PC-3 (cell line): ENCODE measurements at places on chromosomes 12 and 14. TPM values are rescaled to one million over a fixed set of nuclear protein-coding genes. Genes with fewer than 3 reads are reported as not detected.

- DNase-seq, result no peak
These were observed 47.8 kb downstream of the VRK1 start for GRCh38 chr14:96844857-96845570.

DNA sequence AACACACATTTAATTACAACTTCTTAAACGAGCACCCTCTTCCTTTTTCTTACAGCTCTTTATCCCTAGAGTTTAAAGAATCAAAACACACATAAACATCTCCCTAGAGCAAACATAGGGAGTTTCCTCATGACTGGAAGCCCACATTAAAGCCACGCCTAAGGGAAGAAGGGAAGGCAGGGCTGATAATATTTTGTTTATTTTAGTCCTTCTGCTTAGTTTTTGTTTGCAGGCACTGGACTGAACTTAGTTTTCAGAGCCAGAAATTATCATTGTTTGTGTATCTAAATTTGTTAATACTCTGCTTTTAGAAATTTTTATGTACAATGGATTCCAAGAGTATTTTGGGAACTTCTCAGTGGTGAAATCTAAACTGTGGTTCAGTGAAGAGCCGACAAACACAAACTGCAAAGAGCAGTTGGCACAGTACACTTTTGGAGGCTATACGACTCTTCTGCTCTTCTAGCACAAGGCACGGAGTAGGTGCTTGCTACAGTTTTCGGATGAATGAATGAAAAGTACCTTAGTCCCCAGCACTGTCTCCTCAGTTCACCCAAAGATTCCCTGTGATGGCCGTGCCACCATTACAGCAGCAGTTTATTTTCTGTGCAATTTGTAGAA, 17.6 kb upstream of the AMIGO2 start:
- DNase-seq, result peak; percentile 80

DNA sequence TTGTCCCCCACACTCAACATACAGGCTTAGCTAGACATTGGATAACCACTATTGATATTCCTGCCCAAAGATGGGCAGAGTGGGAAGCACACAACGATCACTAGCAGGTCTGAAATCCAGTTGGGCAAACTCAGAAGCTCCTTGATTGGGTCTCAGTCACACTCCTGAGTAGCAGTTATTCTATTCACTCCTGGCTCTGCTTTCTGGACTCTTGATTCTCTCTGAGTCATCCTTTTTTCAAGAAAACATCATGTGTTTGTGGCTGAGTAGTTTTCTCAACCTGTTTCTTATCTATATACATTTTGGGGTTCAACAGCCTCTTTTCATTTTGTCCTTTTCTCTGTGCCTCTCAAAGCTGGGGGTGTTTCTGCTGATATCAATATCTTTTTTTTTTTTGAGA, 46.0 kb upstream of the MANSC4 start:
- no peak for DNase-seq

GRCh38 chr12:57518176-57518919, 2.0 kb downstream of the DDIT3 start:
- DNase-seq, result no peak

- no peak for DNase-seq
These were observed 127.1 kb downstream of the PRICKLE1 start for GRCh38 chr12:42462486-42462885.

GRCh38 chr12:12979731-12980259, 20.3 kb downstream of the HEBP1 start:
- peak; percentile 64 for DNase-seq

DNA sequence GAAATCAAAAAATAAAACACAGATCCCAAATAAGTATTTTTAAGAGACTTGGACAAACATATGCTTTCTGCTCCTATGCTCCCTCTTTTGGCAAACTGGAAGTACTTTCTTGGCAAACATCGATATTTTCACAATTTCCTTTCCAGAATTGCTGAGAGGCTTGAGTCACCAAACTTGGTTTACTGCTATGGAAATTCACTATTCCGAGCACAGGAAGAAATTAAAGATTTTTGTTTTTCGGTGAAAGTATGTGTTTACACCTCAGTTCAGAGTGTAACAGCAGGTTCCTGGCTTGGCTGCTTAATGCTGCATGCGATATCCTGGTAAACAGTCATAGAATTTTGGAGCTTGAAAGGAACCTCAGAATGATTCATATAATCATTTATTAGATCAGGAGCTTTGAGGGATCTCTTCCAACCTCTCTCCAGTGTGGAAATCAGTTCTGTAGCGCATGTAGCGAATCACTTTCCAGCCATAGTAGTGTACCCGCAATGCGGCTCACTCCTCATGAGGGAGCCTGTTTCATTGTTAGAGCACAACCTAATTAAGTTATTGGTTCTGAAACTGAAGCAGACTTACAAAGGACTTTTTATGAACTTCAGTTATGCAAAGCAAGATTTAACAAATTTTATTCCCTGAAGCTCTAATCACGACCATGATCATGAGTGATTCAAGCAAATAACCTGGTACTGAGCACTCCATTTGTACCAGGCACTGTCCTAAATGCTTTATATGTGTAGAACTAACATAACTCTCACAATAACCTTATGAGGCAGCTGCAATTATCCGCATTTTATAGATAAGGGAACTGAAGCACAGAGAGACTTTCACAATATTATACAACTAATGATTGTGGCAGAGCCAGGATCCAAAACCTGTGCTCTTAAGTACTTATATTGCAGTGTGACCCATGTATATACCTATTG, 56.4 kb upstream of the ATP2A2 start:
- DNase-seq, result peak; percentile 91

DNA sequence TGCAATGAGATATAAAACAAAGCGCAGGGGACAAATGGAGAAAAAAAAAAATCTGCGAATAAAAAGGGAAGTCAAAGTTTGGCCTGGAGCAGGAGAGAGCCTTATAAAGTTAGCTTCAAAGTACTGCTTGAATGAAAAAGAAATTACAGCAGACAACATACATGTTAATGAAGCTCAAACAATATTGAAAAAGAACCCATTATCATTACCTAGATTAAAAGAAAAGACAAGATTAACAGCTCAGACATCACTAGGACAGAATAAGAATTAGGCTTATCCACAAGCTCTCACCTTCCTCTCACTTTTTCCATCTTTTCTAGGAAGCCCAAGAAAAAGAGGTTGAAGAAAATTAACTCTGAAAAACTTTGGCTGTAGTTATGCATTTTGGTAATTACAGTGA, 503.5 kb downstream of the ETNK1 start:
- no peak for DNase-seq

- no peak for DNase-seq
These were observed 105.4 kb upstream of the NOS1 start for GRCh38 chr12:117466677-117467362.

DNA sequence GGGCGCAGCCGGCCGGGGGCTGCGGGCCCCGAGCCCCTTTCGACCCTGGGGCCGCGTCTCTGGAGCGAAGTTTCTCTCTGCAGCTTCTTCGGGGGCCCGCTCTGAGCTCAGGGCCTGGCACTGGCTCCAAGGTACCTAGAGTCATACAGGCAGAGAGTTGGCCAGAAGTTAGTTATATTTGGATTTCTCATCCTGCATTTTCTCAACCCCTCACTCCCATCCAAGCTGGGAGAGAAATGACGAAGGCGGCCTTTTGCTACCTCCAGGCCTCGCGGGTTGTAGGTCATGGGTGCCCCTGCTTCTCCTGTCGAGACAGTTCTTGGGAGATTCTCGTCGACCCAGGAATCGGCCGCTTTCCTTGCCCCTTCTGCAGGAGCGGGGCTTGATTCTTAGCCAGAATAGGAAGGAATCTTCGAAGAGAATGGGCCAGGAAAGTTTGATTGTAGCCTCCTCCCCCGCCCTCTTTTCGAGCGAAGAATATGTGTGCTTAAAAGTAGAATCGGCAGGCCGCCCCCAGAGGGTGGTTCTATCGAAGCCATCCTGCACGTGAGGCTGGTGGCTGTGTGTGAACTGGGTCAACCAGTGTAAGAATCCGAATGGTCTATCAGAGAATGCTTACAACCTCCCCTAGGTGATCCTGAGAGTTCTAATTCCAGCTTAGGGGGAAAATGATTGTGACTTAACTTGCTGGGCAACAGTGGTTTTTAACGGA, 785 bp downstream of the MLEC start:
- peak; percentile 37 for DNase-seq

- DNase-seq, result no peak
These were observed 90.8 kb downstream of the STAB2 start for GRCh38 chr12:103677905-103678304.

DNA sequence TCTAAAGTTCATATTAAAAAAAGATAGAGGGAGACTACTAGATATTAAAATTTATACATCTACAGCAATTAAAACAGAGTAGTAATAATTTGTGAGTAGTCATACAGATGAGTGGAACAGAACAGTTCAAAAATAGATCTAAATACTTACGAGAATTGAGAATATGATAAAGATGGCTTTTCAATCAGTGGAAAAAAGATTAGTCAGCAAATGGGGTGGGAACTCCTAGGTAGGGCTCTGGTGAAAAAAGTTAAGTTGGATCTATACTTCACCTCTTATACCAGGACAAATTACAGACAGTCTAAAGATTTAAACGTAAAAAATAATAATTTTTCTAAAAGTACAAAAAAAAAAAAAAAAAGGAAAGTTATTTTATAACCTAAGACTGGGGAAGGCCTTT, 66.9 kb downstream of the GPATCH2L start:
- no peak for DNase-seq

DNA sequence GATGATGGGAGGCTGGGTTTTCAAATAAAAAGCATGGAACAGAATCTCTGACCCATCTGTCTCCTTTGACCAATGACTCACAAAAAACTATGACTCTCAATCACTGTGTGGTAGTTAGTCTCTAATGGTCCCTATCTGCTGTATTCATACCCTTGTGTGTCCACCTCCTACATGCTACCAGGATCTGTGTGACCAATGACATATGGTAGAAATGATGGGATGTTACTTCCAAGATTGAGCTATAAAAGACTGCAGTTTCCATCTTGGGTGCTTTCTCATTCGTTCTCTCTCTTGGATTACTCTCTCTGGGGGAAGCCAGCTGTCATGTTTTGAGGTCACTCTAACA, 144.7 kb upstream of the BTG1 start:
- peak; percentile 55 for DNase-seq

DNA sequence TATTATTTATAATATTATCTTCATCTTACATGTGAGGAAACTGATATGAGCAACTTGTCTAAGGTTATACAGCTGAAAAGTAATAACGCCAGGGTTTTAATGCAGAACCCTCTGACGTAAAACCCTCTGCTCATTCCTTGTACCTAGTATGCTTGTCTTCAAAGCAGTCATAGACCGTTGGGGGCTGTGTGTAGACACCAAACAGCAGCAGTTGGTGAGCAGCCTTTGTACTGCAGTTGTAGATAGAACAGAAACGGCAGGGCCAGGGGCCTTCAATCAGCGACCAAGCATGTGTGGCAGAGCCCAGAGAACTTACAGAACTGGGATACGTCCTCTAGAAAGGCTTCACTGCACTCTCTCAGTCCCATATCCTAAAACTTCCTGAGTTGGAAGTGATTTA, 28.1 kb downstream of the EVL start:
- DNase-seq, result no peak

DNA sequence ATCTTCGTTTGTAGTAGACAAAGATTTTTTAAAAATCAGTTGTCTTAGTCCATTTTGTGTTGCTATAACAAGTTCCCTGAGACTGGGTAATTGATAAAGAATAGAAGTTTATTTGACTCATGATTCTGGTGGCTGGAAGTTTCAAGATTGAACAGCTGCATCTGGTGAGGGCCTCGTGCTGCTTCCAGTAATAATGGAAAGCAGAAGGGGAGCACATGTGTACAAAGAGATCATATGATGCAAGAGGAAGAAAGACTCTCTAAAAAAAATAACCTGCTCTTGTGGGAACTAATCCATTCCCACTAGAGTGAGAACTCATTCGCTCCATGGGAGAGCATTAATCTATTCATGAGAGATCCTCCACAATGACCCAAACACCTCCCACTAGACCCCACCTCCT, 24.8 kb downstream of the MUCL1 start:
- DNase-seq, result no peak

GRCh38 chr14:83912032-83912642, 1617.8 kb upstream of the FLRT2 start:
- no peak for DNase-seq

GRCh38 chr14:51318813-51319597, 79.0 kb downstream of the TMX1 start:
- no peak for DNase-seq

DNA sequence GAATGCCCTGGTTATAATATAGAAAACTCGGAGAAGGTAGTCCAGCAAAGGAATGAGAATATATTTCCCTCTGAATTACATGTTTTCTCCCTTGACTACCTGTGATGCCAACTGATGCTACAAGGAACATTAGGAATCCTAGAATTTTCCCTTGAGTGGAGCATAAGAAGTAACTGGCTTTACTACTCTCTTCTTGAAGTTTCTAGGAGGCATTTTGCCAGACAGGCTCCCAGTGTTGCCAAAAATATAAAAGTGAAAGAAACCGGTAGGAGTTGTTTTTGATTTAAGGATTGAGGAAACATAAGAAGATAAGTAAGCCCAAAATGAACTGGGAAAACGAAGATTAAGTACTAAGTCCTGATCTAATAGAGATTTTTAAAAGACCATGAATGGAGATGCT, 693.4 kb downstream of the NOVA1 start:
- no peak for DNase-seq

- DNase-seq, result no peak
These were observed 112.0 kb upstream of the TMPO start for GRCh38 chr12:98403385-98403784.

DNA sequence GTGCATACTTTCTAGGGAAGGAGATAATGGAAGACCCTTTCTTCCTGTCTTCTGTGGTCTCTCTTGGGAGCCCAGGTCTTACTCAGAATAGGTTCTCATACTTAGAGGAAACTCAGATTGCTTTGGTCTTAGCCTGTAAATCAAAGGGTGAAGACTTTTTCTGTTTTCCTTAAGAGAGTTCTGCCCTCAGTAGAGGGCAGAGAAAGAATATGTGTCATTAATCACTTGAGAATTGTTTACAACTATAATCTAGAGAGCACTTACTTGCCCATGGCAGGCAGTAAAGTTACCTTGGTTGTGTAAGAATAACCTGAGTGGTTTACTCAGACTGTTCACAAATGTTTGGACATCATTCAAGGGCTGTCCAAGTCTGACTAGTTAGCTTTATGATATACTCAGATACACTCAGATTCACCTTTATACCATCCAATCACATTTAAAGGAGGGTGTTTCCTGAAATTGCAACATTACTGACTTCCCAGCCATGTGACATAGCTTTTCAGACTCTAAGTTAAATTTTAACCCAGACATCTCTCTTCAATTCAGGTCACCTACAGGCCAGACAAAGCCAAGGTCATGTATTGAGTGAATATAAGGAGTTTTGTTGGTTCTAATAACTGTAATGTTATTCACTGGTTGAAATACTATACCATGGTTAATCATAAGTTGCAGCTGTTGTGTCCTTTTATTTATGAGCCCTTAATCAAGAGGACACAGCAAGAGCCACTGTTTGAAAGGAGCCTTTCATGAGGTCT, 372.2 kb downstream of the RAD51B start:
- DNase-seq, result peak; percentile 89

GRCh38 chr12:18583655-18584054, 154.2 kb downstream of the PLCZ1 start:
- DNase-seq, result no peak

The CEBPE gene
- not detected in 2 replicates for total RNA-seq

The TAS2R42 gene
- total RNA-seq, result not detected in 2 replicates

The CLEC4C gene
- not detected in 2 replicates for total RNA-seq

The MYF5 gene
- total RNA-seq, result not detected in 2 replicates

The KRT2 gene
- 0.23 TPM in 1 of 2 replicates, not detected in the other for total RNA-seq

The RFX4 gene
- total RNA-seq, result not detected in 2 replicates
